ENCODE measurements at places on chromosomes 6 and 20.

DNA sequence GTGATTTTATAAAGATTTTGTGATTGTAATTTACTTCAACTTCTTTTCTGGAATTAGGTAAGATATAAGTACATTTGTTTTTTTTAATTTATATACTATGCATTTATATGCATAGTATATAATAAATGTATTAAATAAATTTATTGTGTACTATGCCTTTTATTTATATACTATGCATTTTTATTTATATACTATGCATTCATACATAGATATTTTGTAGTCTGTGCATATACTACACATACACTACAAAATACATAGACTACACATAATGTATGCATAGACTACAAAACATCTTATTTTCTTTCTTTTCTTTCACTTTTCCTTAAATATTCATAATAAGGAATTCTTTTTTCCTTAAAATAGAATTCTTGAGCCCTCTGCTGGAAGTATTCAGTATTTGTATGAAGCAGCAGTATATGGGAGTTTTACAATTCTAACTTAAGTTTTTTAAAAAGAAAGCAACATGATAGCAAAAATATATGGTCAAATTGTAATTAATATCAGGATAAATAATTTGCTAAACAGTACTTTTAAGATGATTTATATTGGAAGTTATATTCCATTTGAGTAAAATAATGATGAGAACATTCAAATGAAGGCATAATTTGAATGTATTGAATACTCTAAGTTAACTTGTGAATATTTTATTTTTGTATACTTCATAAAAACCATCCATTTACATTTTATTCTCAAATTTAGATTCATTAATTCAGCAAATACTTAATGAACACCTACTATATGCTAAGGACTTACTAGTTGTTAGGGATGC is 129.3 kb downstream of the KLHL32 start:
- H3K27me3 ChIP-seq, result no peaks in the 10 kb centered on the region
- H3K4me3 ChIP-seq, result no peak overlapping the region
- H3K36me3 ChIP-seq, result no peaks in the 10 kb centered on the region
- H3K4me1 ChIP-seq, result no peaks in the 10 kb centered on the region
- H3K27ac ChIP-seq, result no peak overlapping the region

DNA sequence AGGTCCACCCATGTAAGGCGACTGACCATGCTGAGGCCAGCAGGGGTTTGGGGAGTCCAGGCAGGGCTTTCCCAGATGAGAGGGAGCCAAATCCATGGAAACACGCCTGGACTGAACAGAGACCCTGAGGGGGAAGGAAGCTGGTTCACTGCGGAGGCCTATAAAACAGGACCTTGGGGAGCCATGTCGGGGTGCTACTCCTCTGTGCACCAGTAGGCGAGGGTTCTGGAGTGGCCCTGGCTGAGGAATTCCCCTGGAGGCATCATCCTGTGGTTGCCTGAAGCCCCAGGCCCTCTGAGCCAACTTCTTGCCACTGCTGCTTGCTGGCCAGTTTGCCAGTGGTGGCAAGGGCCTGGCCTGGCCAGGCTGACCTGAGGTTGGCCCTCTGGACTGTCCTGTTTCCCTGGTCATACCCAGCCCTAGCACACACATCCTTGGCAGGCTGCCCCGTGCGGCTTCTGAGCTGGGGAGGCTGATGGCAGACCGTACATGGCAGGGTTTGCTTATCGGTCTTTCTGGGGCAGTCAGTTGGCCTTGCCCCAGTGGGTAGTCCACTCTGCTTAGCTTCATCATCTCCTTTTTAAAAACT is 2.2 kb upstream of the LRRN4 start:
- peaks cover 13% of the 10 kb centered on the region for H3K4me1 ChIP-seq
- no peak for DNase-seq
- H3K4me3 ChIP-seq, result no peak overlapping the region
- H3K27ac ChIP-seq, result no peak overlapping the region
- H3K27me3 ChIP-seq, result no peaks in the 10 kb centered on the region

DNA sequence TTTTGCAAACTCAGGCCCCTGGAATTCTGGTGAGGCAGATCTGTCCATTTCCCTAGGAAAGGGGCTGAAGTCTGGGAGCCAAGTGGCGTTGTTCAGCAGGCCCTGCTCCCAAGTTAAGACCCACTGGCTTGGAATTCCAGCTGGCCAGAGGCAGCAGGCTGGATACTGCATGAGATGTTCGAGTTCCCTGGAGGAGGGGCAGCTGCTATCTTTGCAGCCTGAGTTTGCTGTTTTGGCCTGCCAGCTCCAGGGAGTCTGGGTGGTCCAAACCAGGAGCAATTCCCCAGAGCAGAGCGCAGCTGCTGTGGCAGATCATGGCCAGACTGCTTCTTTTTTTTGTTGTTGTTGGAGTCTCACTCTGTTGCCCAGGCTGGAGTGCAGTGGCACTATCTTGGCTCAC is 18.2 kb upstream of the PGK2 start:
- DNase-seq, result no peak
- no peak overlapping the region for H3K4me3 ChIP-seq
- no peaks in the 10 kb centered on the region for H3K27me3 ChIP-seq
- no peaks in the 10 kb centered on the region for H3K4me1 ChIP-seq

DNA sequence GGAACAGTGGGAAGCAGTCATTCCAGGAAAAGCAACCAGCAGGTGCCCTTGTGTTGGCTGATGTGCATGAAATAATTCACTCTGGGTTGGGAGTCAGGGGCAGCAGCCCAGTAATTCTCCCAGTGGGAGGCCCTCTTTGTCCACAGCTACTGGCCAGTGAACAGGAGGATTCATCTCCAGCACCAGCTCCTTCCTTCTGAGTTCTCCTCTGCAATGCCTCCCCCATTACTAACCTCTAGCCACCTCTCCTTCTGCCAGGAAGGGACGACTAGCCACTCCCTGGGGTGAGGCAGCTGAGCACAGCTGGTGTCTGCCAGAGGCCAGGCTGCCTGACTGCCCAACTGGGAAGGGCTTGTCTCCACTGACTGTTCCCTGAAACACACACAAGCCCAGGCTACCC is 12.5 kb upstream of the R3HDML start:
- no peaks in the 10 kb centered on the region for H3K27me3 ChIP-seq
- no peak for DNase-seq
- no peak overlapping the region for H3K27ac ChIP-seq
- peaks cover 8% of the 10 kb centered on the region for H3K4me1 ChIP-seq
- no peaks in the 10 kb centered on the region for H3K36me3 ChIP-seq

GRCh38 chr6:43657221-43657802 is 12.5 kb downstream of the RSPH9 start:
- no peak overlapping the region for H3K27ac ChIP-seq
- H3K36me3 ChIP-seq, result no peaks in the 10 kb centered on the region
- no peak overlapping the region for H3K4me3 ChIP-seq
- DNase-seq, result no peak

DNA sequence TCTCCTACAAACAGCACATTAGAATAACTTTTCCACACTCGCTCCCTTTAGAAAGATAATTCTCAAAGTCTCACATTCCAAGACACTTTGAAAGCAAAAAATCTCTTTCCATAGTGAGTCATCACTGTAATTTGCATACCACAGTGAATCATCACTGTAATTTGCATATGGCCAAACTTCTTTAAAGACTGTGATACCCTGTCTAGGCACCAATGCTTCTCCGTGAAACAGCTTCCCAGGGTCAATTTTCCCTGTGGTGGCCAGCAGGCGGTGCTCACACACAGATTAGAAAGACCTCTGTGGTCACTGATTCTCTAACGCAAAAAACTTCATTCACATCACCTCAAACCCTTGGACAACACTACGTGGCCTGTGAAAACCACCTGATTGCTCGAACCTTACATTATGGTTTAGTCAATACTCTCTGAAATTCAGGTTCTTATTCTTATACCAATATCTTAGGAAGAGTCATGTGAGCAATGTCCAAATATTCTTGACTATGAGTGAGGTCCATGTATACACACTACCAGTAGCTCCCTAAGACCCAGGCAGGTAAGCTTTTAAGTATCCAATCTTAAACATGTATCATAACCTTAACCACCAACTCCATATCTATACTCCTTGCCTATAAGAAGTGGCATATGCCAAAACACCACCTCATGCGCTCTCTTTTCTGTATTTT is 78.5 kb upstream of the PHACTR1 start:
- H3K36me3 ChIP-seq, result no peaks in the 10 kb centered on the region
- H3K27me3 ChIP-seq, result no peaks in the 10 kb centered on the region
- DNase-seq, result no peak

- H3K27ac ChIP-seq, result no peak overlapping the region
- DNase-seq, result no peak
These were observed 1.8 kb downstream of the NFKBIE start for GRCh38 chr6:44263354-44264100.

DNA sequence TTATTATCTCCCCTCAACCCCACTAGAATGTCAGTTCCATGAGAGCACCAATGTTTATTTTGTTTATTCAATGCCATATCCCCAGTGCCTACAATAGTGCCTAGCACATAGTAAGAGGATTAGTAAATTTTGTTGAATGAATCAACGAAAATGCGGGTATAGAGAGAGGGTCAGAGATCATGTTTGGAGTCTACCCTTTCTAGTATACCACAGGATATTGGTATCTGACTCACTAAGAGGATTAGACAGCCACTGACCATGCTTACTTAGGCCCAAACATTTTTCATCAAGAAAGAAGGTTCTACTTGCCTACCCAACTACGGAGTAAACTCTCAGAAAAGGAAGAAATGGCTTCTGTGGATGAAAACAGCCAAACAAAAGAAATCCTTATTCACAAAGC is 356.8 kb downstream of the BTBD9 start:
- no peak for DNase-seq
- peaks cover 4% of the 10 kb centered on the region for H3K4me1 ChIP-seq
- H3K27me3 ChIP-seq, result no peaks in the 10 kb centered on the region
- no peak overlapping the region for H3K4me3 ChIP-seq
- no peak overlapping the region for H3K27ac ChIP-seq
- H3K36me3 ChIP-seq, result peaks cover 4% of the 10 kb centered on the region

DNA sequence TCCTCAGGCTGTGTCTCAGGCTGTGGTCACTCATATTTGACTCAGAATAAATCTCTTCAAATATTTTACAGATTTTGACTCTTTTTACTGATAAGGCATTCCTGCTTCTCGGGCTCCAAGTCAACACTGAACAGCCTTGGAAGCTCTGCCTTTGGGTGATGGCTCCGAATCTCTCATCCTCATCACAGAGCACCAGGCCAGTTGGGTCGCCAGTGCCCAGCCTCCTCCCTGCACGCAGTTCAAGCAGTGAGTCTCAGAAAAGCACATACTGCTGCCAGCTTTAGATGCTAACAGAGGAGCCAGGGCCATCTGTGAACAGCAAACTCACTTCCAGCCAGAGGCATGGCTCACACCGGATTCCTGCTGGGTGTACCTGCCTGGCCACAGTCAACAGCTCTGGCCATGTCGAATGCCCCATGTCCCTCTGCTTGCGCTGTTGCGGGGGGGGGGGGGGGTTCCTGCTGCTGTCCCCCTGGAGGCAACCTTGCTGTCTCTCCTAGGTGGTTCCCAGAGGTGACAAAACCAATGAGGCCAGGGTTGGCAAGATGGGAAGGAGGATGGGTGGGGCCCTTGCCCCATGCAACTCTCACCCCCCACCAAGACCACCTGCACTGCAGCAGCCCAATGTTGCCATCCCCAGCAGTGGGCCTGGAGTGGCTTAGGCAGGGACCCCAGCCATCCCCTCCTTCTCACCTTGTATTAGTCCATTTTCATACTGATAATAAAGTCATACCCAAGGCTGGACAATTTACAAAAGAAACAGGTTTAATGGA is 248.8 kb downstream of the ERMARD start:
- no peaks in the 10 kb centered on the region for H3K27me3 ChIP-seq
- no peaks in the 10 kb centered on the region for H3K36me3 ChIP-seq
- no peaks in the 10 kb centered on the region for H3K4me1 ChIP-seq
- DNase-seq, result no peak

GRCh38 chr6:156791320-156791850 is 14.2 kb downstream of the ARID1B start:
- no peak overlapping the region for H3K27ac ChIP-seq
- no peak for DNase-seq
- H3K27me3 ChIP-seq, result no peaks in the 10 kb centered on the region

GRCh38 chr20:10673842-10674683 is at the start of gene JAG1:
TSS of gene JAG1 (minus strand) at chr20:10673999. CDS start at chr20:10673530, 469 bp downstream.
- peak within 1 kb of the TSS; percentile 94 for H3K4me3 ChIP-seq
- no peaks in the 10 kb centered on the region for H3K27me3 ChIP-seq
- peaks cover 35% of the 10 kb centered on the region for H3K4me1 ChIP-seq
- H3K27ac ChIP-seq, result peak within 1 kb of the TSS; percentile 98

- H3K36me3 ChIP-seq, result no peaks in the 10 kb centered on the region
- H3K4me1 ChIP-seq, result peaks cover 23% of the 10 kb centered on the region
- H3K27ac ChIP-seq, result peak overlapping the region; percentile 11
- no peaks in the 10 kb centered on the region for H3K27me3 ChIP-seq
- DNase-seq, result no peak
- no peak overlapping the region for H3K4me3 ChIP-seq
These were observed 40.3 kb downstream of the MAP3K5 start for GRCh38 chr6:136751991-136752390.

DNA sequence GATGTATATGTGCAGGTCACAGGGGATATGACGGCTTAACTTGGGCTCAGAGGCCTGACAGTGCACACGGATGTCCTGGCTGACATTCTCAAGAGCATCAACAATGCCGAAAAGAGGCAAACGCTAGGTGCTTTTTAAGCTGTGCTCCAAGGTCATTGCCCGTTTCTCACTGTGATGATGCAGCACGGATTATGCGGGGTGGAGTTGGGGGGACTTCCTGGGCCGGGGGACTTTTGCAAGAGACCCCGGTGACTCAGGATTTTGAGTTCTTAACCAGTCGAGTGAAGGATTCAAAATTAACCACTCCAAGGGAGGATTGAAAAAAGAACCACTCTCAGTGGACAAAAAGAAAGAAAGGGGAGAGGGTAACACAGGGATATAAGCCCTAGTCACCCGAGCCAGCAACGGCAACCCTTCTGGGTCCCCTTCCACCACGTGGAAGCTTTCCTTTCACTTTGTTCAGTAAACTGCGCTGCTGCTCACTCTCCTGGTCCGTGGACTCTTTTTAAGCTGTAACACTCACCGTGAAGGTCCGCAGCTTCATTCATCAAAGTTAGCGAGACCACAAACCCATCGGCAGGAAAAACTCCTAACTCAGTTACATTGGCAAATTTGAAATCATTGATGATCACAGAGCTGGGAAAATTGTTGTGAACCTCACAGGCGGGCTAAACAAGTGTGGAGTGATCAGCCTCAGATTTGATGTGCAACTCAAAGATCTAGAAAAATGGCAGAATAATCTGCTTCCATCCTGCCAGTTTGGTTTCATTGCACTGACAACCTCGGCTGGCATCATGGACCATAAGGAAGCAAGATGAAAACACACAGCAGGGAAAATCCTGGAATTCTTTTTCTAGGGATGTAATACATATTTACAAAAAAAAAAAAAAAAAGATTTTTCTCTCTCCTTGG is 199.3 kb downstream of the ARID1B start:
- H3K27me3 ChIP-seq, result no peaks in the 10 kb centered on the region
- no peaks in the 10 kb centered on the region for H3K4me1 ChIP-seq
- no peak overlapping the region for H3K27ac ChIP-seq

- no peaks in the 10 kb centered on the region for H3K27me3 ChIP-seq
- H3K27ac ChIP-seq, result peak overlapping the region; percentile 54
- no peak for DNase-seq
- no peak overlapping the region for H3K4me3 ChIP-seq
These were observed 291.6 kb downstream of the SOX4 start for GRCh38 chr6:21885111-21885510.

- DNase-seq, result peak; percentile 81
- peak within 1 kb of the TSS; percentile 43 for H3K4me3 ChIP-seq
- no peaks in the 10 kb centered on the region for H3K27me3 ChIP-seq
- H3K36me3 ChIP-seq, result no peaks in the 10 kb centered on the region
These were observed at the start of gene ECT2L for GRCh38 chr6:138795809-138796603. TSS of gene ECT2L (plus strand) at chr6:138796087. CDS start at chr6:138813275, 17,188 bp downstream.

GRCh38 chr20:10747019-10747418 is 73.2 kb upstream of the JAG1 start:
- H3K4me1 ChIP-seq, result no peaks in the 10 kb centered on the region
- DNase-seq, result no peak
- H3K36me3 ChIP-seq, result no peaks in the 10 kb centered on the region
- peak overlapping the region; percentile 51 for H3K27ac ChIP-seq
- no peak overlapping the region for H3K4me3 ChIP-seq
